ENCODE measurements at places on chromosomes 12 and 14.

- DNase-seq, result no peak
Observed at GRCh38 chr12:84412226-84412625, 500.4 kb downstream of the SLC6A15 start.

DNA sequence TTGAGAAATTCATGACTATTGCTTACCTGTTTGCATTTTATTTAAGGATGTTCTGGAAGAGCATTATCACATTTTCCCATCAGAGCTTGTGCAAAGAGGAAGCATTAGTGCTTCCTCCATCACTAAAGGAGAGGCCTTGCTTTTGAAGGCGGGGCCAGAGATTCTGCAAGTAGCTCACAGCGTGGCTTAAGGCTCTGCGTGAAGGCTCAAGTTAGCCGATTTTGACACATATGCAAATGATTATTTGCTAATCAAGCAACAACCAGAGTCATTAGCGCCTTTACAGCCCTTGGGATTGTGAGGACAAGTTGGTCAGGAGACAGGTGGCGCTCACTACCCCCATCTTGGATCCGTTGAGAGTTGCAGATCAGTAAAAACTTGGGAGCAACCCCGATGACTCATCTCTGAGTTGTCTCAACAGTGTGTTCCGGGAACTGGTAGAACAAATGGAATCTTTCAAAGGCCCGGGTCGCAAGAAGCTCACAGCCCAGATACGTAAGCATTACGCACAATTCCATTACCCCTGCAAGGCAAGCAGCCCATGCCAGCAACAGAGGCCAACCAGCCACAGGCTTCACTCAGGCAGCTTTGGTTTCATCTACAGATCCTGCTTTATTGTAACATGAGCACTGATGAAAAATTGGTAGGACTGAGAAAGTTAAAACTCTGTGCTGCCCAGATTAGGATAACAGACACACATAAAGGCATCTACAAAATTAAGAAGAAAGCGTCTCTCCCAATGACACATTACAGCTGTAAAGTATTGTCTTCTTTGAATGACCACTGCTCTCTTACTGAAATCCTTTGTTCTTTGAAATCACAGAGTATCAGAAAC, 34.9 kb upstream of the SPTSSA start:
- DNase-seq, result no peak

DNA sequence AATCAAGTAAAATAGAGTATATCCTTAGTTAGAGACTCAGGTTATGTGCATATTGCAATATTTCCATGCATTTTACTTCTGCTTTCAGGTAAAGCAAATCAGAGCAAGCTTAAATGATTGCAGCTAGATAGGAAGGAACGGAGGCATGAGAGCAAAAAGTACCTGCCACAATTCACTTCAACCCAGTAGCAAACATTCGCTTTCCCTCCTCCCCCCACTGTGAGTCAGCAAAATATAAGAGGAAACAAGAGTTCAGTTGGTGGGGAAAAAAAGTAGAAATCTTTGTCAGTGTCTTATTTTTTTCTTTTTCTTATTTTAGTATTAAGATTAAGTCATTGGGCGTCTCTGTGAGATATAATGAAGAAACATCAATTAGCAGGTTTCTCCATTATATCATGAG, 475.4 kb downstream of the NPAS3 start:
- DNase-seq, result no peak

DNA sequence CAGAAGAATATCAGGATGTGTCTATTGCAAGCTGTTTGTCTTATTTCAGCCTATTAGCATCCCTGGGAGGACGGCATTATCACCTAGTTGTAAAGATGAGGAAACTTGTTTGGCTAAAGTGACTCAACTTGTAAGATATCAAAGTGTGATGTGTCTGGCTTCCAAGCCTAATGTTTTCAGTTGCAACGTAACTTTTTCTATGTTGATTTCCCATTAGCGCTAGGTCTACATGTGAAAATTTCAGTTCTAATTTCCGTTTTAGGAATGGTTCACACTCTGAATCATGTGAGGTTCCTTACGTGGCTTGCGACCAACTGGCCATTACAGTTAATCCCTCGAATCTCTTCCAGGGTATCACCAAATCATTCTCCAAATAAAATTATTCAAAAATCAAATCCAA, 58.0 kb downstream of the LLPH start:
- no peak for DNase-seq

DNA sequence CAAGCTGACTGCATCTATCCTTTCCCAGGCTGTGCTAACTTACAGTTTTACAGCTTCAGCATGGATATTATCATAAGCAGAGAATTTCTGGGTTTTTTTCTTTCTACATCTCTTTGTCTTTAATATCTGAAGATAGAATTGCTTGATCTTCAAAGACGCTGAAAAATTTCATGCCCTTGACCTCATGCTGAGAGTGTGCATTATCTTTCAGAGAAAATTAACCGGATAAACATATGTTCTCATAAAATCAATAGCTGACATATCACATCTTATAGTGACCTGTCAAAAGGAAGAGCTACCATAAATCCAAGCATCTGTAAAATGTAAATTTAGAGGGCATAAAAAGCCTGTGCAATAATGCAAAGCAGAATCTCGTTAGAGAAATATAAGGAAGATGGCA, 1704.1 kb upstream of the FLRT2 start:
- DNase-seq, result no peak

All from stimulated activated CD4-positive, alpha-beta T cell treated with anti-CD3 and anti-CD28 coated beads, Interleukin-12 subunit alpha, Interleukin-12 subunit beta, amount 100 ng/mL, for 4 hours (primary cell).